Testis (tissue), 5 donors: ENCODE measurements at places on chromosomes 1 and 21.

GRCh38 chr1:157087030-157087429, 12.6 kb downstream of the ETV3L start:
- no peak for DNase-seq

DNA sequence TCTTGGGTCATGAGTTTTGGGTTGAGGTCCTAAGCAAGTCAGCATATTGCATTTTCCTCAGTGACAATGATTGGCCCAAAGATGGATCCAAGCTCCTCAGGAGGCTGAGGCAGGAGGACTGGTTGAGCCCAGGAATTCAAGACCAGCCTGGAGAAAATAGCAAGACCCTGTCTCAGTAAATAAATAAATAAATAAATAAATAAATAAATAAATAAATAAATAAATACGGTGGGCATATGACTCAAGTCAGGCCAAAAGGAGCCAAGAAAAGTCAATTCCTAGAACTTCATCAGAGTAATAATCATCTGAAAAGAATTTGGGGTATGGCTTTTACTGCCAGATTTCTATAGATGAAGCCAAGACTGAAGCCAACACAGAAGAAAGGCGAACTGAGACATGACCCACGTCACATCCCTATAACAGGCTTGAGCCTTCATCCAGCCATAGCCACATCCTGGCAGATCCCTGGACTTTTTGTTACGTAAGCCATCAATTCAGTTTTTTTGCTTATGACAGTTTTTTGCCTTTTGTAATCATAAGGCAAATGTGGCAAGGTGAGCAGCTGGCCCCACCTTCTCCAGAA, 88.5 kb upstream of the NFASC start:
- no peak for DNase-seq

- no peak for DNase-seq
Measured at GRCh38 chr21:38979271-38980121, 173.8 kb downstream of the ETS2 start.

DNA sequence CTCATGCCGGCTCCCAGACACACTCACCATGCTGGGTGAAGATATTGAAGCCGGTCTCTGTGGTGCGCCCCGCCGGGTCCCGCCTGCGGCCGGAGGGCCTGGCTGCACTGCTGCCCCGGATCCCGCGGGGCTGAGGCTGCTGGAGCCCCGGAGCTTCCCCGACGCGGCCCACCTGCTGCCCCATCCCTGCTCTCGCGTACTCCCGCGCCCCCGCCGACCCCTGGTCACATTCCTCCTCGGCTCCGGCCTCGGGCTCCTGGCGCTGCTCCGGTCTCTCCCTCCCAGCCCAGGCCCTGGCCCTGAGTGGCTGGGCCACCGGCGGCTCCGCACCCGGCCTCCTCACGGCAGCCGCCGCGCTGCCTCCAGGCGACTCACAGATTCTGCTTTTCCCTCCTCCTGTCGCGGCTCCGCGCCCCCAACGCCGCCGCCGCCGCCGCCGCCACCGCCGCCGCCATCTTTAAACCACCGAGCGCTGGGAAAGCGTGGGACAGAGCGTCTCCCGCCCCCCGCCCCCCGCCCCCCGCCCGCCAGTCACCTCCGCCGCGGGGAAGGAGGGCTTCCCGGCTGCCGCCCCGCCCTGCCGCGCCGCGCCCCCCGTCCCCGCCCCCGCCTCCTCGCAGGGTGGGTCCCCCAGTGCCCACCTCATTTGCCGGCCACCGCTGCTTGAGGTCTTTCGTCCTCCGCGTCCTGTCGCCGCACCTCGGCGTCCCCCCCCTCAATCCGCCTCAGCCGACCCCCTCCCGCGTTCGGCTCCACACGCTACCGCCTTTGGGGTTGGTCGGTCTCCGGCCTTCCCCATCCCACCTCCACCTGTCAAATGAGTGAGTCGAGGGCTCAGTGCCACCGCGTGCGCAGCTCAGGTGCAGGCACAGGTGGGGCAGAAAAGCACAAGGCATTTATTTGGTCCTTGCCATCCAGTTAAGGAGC, at the start of gene ABL2:
Gene ABL2 (minus strand): TSS at position 464 of the 927 bp plus-strand sequence. CDS start 280 bp downstream, at position 184.
- DNase-seq, result peak; percentile 54

GRCh38 chr21:30758306-30758705, 3.1 kb upstream of the KRTAP21-1 start:
- DNase-seq, result no peak
